ENCODE measurements at places on chromosomes 13 and 19. TPM values are rescaled to one million over a fixed set of nuclear protein-coding genes. Genes with fewer than 3 reads are reported as not detected.

- DNase-seq: no peak
These were observed 90.0 kb downstream of the WDFY2 start for GRCh38 chr13:51674276-51674675.

GRCh38 chr13:70527599-70527998 is 419.3 kb upstream of the KLHL1 start:
- no peak for DNase-seq

- DNase-seq: no peak
These were observed 327.5 kb upstream of the SPRY2 start for GRCh38 chr13:80668452-80668851.

The MIR17HG gene
- 10.1 TPM for total RNA-seq

The OR7C1 gene
- total RNA-seq: not detected
